Ovary (tissue), 10 donors: ENCODE measurements at places on chromosomes 16 and 17. TPM values are rescaled to one million over a fixed set of nuclear protein-coding genes. Genes with fewer than 3 reads are reported as not detected.

DNA sequence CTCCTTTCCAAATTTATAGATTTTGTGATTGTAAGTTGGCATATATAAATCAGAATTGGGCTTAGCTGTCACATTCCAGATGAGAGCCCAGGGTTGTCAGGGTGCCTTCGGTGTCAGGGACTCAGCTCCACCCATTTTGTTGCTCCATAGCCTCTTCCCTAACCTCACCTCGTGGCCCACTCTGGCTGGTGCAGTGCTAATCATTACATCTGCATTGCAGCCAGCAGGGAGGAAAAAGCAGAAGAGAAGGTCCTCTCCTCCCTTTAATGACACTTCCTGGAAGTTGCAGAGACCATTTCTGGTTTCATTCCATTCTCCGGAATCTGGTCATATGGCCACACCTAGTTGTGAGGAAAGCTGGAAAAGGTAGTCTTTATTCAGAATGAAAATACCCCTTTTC is 113.3 kb downstream of the CCT6B start:
- no peaks in the 10 kb centered on the region for H3K36me3 ChIP-seq
- H3K4me3 ChIP-seq, result no peak overlapping the region
- H3K27ac ChIP-seq, result no peak overlapping the region
- no peaks in the 10 kb centered on the region for H3K27me3 ChIP-seq
- H3K4me1 ChIP-seq, result no peaks in the 10 kb centered on the region
- no peak for DNase-seq

- no peaks in the 10 kb centered on the region for H3K36me3 ChIP-seq
- no peak for DNase-seq
- no peak overlapping the region for H3K4me3 ChIP-seq
- H3K4me1 ChIP-seq, result peaks cover 4% of the 10 kb centered on the region
- H3K27ac ChIP-seq, result no peak overlapping the region
- no peaks in the 10 kb centered on the region for H3K27me3 ChIP-seq
These were observed 186.7 kb upstream of the HS3ST3A1 start for GRCh38 chr17:13788385-13788784.

DNA sequence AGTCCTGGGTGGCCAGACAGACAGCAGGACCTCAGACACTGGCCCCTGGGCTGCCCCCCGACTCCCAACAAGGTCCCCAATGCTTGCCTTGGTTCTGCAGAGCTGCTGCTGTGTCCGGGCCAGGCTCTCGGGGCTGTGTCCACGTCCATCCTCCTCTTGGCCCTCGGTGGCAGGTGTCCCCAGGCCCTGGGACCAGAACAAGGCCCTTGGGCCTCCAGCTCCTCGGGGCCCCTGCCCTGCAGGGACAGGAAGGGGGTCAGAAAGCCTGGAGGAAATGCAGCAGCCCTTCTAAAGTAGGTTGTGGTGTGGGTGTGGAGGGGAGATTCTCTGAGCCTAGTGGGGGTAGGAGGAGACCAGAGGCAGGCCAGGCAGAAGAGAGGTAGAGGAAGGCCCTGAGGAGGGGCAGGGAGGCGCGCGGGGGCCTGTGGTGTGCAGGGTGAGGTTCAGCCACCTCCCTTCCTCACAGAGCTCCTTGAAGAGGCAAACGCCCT is 2.5 kb upstream of the AXIN1 start:
- no peak overlapping the region for H3K27ac ChIP-seq
- no peaks in the 10 kb centered on the region for H3K27me3 ChIP-seq
- H3K4me1 ChIP-seq, result no peaks in the 10 kb centered on the region
- no peaks in the 10 kb centered on the region for H3K36me3 ChIP-seq
- H3K4me3 ChIP-seq, result no peak overlapping the region

- H3K4me3 ChIP-seq, result peak overlapping the region; percentile 73
- no peaks in the 10 kb centered on the region for H3K27me3 ChIP-seq
- no peak for DNase-seq
- H3K27ac ChIP-seq, result peak overlapping the region; percentile 68
- H3K4me1 ChIP-seq, result peaks cover 7% of the 10 kb centered on the region
- no peaks in the 10 kb centered on the region for H3K36me3 ChIP-seq
These were observed 1.2 kb downstream of the UBALD2 start for GRCh38 chr17:76266244-76266938.

DNA sequence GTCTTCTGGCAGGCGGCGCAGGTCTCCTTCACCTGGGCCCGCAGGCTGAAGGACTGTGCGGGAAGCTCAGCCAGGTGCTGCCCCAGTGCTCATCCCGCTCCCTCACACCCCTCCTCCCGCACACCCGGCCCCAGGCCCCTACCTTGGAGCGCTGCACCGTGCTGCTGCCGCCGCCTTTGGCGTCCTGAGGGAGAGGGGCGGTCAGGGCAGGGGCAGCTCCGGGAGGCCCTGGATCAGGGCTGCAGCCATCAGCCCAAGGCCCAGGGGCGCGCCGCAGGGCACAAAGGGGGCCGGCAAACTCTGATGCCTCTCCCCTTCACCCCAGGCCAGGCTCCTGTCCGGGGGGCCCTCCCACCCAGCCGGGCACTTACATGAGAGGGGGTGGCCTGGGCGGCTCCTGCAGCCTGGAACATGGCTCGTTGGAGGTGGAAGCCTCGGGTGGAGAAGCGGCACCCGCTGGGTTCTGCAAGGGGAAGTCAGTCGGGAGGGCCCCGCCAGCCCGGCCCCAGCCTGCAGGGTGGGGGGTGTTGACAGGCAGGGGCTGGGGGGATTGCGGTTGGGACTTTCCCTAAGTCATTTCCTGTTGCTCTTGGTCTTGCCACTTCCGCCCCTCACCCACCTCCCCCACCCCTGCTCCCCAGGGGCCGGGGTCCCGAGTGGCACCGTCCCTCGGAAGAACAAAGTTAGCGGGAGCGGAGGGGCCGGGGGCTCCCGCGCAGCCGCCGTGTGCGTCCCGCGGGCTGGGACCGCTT is 863 bp downstream of the LIMD2 start:
- peak overlapping the region; percentile 55 for H3K27ac ChIP-seq
- peaks cover 7% of the 10 kb centered on the region for H3K4me1 ChIP-seq
- no peaks in the 10 kb centered on the region for H3K27me3 ChIP-seq
- H3K4me3 ChIP-seq, result peak overlapping the region; percentile 44
- DNase-seq, result peak; percentile 53

Gene TNFRSF13B
- total RNA-seq, result not detected

Gene SPATA33
- total RNA-seq, result 6.4 TPM

GRCh38 chr16:24609740-24610415 is 70.5 kb downstream of the RBBP6 start:
- H3K27me3 ChIP-seq, result no peaks in the 10 kb centered on the region
- H3K36me3 ChIP-seq, result no peaks in the 10 kb centered on the region
- DNase-seq, result peak; percentile 54
- H3K27ac ChIP-seq, result no peak overlapping the region
- peak overlapping the region; percentile 28 for H3K4me3 ChIP-seq

- H3K27me3 ChIP-seq, result no peaks in the 10 kb centered on the region
- DNase-seq, result no peak
- no peak overlapping the region for H3K27ac ChIP-seq
These were observed 8.9 kb downstream of the ACOX1 start for GRCh38 chr17:75970011-75970523.

Gene RNU2-1
- total RNA-seq, result 5,042 TPM

DNA sequence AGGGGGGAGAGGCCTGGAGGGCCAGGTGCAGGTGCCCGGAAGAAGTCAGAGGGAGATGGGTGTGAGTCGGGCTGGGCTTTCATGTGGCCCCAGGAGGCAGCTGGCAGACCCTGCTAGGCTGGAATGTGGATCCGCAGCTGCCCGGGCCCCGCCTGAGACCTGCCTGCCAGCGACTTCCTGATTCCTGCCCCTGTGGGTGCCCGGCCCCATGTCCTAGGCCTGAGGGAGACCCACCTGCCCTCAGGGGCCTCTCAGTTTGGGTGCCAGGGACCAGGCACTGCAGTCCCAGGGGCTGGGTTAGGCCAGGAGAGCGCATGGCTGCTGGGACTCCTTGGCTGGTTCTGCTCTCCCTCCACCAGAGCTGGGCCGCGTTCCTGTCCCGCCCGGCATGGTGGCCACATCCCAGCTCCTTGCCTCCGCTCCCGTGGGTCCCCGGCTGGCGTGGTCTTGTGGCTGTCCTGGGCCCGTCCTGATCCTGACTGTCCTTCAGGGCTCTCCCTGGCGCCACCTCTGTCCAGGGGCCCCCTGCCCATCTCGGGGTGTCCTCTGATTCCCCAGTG is 22.1 kb upstream of the SPNS2 start:
- H3K36me3 ChIP-seq, result no peaks in the 10 kb centered on the region
- no peaks in the 10 kb centered on the region for H3K4me1 ChIP-seq
- no peak for DNase-seq
- no peak overlapping the region for H3K4me3 ChIP-seq
- H3K27me3 ChIP-seq, result no peaks in the 10 kb centered on the region

GRCh38 chr17:867896-868489 is 85.8 kb downstream of the MRM3 start:
- no peak for DNase-seq
- peaks cover 13% of the 10 kb centered on the region for H3K4me1 ChIP-seq
- H3K36me3 ChIP-seq, result no peaks in the 10 kb centered on the region
- no peak overlapping the region for H3K4me3 ChIP-seq
- H3K27ac ChIP-seq, result peak overlapping the region; percentile 66
- no peaks in the 10 kb centered on the region for H3K27me3 ChIP-seq

- DNase-seq, result no peak
- H3K36me3 ChIP-seq, result no peaks in the 10 kb centered on the region
- H3K27ac ChIP-seq, result no peak overlapping the region
- H3K4me1 ChIP-seq, result peaks cover 7% of the 10 kb centered on the region
- no peaks in the 10 kb centered on the region for H3K27me3 ChIP-seq
- H3K4me3 ChIP-seq, result no peak overlapping the region
These were observed 2.8 kb downstream of the RECQL5 start for GRCh38 chr17:75664099-75664549.

Gene C1QTNF1
- 50.2 TPM for total RNA-seq

GRCh38 chr16:85148931-85149330 is 36.7 kb upstream of the CIBAR2 start:
- no peak overlapping the region for H3K4me3 ChIP-seq
- peaks cover 20% of the 10 kb centered on the region for H3K4me1 ChIP-seq
- no peak for DNase-seq
- H3K27me3 ChIP-seq, result no peaks in the 10 kb centered on the region
- H3K27ac ChIP-seq, result no peak overlapping the region
- H3K36me3 ChIP-seq, result no peaks in the 10 kb centered on the region

GRCh38 chr17:29018788-29019474 is 13.1 kb upstream of the SEZ6 start:
- H3K4me1 ChIP-seq, result peaks cover 2% of the 10 kb centered on the region
- H3K27ac ChIP-seq, result no peak overlapping the region
- H3K36me3 ChIP-seq, result no peaks in the 10 kb centered on the region

- no peak overlapping the region for H3K4me3 ChIP-seq
- no peaks in the 10 kb centered on the region for H3K36me3 ChIP-seq
- no peaks in the 10 kb centered on the region for H3K27me3 ChIP-seq
- H3K27ac ChIP-seq, result no peak overlapping the region
- DNase-seq, result no peak
These were observed 29.9 kb downstream of the PIEZO1 start for GRCh38 chr16:88754912-88755744.

- H3K36me3 ChIP-seq, result no peaks in the 10 kb centered on the region
- H3K27me3 ChIP-seq, result no peaks in the 10 kb centered on the region
- H3K4me1 ChIP-seq, result peaks cover under 1% of the 10 kb centered on the region
- no peak overlapping the region for H3K4me3 ChIP-seq
- H3K27ac ChIP-seq, result no peak overlapping the region
- DNase-seq, result no peak
These were observed 8.2 kb upstream of the CACNA1H start for GRCh38 chr16:1144476-1145382.

DNA sequence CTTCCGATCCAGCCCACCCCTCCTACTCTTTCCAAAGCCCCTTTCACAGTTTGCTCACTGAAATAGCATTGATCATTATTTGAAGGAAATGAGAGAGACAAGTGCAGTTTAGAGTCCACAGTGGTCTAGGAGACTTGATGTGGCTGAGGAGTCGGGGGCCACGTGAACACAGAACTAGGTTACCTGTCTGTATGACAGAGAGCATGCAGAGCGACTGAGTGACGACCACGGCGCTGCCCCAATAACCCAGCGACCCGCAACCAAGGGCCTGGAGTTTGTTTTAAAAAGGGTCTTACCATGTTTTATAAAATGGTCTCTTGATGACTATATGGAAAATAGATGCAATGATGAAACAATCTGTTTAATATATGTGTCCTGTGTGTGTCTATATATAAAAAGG is 39.5 kb downstream of the NDEL1 start:
- no peak overlapping the region for H3K27ac ChIP-seq
- no peak for DNase-seq
- H3K4me1 ChIP-seq, result peaks cover 15% of the 10 kb centered on the region
- H3K27me3 ChIP-seq, result no peaks in the 10 kb centered on the region

DNA sequence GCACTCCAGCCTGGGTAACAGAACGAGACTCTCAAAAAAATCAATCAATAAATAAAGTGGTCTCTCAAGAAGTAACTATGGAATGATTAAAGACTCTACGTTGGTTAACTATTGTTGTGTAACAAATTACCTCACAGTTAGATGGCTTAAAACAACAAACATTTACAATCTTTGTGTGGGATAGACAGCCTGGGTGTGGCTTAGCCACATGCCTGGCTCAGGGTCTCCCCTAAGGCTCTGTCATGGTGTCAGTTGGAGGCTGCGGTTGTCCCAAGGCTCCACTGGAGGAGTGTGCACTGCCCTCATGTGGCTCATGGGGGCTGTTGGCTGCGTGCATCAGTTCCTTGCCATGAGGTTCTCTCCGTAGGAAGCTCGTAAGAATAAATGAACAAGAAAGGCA is 294.5 kb downstream of the SNX29 start:
- no peak for DNase-seq
- H3K27me3 ChIP-seq, result no peaks in the 10 kb centered on the region
- H3K4me3 ChIP-seq, result no peak overlapping the region
- peaks cover 4% of the 10 kb centered on the region for H3K4me1 ChIP-seq
- no peak overlapping the region for H3K27ac ChIP-seq

DNA sequence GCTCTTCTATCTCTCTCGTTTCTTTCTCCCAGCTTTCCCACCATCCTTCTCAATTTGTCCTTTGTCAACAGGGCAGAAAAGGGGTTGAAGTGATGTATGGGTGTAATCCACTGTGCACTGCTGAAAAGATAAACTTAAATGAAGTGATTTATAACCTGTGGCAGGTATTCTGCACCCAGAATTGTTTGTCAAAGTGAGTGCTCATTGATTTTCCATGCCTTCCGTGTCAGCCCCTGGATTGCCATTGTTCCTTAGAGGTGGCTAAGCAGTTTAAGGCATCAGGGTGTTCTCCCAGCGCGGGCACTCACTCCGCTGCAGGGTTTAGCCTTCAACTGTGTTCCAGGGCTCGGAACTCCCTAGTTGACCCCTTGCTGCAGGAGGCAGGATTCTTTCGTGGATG is 82.9 kb downstream of the PITPNC1 start:
- no peaks in the 10 kb centered on the region for H3K36me3 ChIP-seq
- no peak overlapping the region for H3K27ac ChIP-seq
- DNase-seq, result no peak
- no peaks in the 10 kb centered on the region for H3K27me3 ChIP-seq

GRCh38 chr16:27344721-27345120 is 30.9 kb downstream of the IL4R start:
- no peak overlapping the region for H3K27ac ChIP-seq
- no peak for DNase-seq
- no peaks in the 10 kb centered on the region for H3K4me1 ChIP-seq
- no peaks in the 10 kb centered on the region for H3K27me3 ChIP-seq
- H3K36me3 ChIP-seq, result no peaks in the 10 kb centered on the region
- H3K4me3 ChIP-seq, result no peak overlapping the region
